Activated naive CD8-positive, alpha-beta T cell treated with anti-CD3 and anti-CD28 coated beads, Interleukin-2, amount 50 U/mL, for 16 hours (primary cell): ENCODE measurements at places on chromosomes 4 and X.

DNA sequence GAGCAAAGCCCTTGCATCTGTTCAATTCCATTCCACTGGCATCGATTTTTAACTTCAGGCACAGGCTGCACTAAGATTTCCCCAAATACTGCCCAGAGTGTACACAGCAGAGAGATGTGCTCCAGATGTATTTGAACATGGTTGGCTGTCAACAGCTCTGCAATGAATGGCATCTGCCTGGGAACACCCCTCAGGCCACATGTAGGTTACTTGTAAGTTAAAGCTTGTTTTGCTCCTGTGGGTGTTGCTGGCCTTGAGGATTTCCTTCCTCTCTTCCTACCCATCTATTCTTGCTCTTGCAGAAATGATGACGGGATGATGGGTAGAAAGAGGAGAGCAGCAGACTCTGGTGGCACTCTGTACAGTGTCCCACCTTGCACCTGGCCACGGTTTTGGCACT lies 69.3 kb upstream of the HELT start:
- no peak for DNase-seq

GRCh38 chr4:22850630-22851029 lies 157.9 kb downstream of the GBA3 start:
- no peak for DNase-seq

GRCh38 chr4:78648640-78649363 lies 97.2 kb downstream of the ANXA3 start:
- no peak for DNase-seq

GRCh38 chr4:41746025-41746439 lies 2.5 kb downstream of the PHOX2B start:
- DNase-seq, result no peak

DNA sequence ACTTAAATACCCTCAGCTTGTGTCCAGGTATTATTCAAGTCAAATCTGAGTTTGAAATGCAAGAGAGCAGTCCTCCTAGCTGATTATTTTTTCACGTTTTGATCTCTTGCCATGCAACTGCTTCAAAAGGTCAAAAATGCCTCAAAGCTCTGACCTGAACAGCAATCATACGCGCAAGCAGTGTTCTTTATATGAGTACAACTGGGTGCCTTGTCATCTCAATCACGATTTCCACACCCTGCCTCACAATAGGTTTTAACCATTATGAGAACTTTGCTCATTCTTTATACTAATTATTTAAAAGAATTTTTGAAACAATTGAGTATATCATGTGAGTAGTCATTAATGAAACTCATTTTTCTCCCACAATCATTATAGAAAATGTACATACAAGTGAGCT lies 649.1 kb downstream of the DMD start:
- no peak for DNase-seq

DNA sequence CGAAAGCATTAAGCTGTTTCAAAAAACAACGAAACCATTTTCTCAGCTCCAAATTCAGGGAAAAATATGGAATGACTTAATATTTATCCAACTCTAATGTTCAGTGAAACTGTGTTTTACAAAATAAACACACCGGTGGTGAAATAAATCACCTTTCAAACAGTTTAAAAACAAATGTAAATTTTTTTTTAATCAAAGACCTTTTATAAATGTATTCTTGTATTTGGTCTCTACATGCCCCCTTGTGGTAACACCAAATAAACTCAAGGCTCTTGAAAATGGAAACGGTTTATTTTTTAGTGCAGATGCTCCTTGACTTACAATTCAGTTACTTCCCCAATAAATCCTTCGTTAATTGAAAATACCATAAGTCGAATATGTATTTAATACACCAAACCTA lies 45.8 kb upstream of the ITM2A start:
- no peak for DNase-seq

- DNase-seq, result no peak
These were observed 23.9 kb upstream of the HSD17B10 start for GRCh38 chrX:53458082-53458481.

DNA sequence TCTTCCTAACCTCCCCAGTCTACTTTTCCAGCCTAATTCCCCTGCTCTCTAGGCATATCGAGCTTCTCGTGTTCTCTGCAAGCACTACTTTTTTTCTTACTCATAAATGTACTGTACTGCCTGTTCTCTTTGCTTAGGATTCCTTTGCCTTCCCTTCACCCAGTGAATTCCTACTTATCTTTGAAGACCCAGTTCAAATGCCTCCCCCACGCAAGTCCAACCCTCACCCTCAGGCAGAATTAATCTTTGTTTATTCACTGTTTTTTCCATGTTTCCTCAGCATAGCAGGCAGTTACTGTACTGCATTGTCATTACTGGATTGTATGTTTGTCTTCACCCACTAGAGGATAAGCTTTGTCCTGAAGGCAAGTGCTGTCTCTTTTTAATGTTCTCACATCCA lies 287.7 kb downstream of the BMPR1B start:
- no peak for DNase-seq

GRCh38 chr4:33924811-33925210 lies 2319.5 kb downstream of the ARAP2 start:
- DNase-seq, result no peak

DNA sequence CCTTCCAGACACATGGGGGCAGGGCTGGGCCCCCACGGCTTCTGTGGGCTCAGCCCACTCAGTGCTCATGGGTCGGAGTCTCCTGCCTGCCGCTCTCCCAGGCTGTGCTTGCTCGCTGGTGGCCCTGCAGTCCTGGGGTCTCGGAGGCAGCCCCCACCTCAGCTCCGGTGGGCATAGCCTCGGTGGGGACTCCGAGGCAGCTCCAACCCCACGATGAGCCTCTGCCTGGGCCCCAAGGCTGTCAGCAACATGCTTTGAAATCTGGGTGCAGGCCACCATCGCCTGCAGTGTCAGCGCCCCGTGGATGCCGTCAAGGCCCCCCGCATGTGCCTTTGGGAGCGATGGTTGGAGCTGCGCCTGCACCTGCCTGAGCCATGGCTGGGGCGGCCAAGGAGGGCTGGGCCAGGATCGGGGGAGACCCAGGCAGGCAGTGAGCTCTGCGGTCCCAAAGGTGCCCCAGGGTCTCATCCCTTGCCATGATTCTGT lies 30.2 kb upstream of the SPON2 start:
- no peak for DNase-seq

GRCh38 chrX:29787656-29788055 lies 427.7 kb upstream of the MAGEB2 start:
- DNase-seq, result no peak

DNA sequence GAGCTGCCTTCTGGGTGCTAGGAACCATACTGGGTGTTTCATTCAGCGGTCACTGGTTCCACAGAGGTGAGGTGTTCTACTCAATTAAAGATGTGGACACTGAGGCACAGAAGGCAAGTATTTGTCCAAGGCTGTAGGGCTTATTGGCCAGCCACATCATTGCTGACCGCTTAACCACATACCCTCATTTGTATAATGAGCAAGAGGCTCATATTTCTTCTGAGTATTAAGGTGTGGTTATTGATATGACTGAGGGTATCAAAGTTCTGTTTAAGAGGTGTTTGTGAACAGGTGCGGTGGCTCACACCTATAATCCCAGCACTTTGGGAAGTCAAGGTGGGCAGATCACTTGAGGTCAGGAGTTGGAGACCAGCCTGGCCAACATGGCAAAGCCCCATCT lies 14.3 kb downstream of the RNF4 start:
- DNase-seq, result no peak

GRCh38 chrX:121260596-121261240 lies 213.3 kb downstream of the GLUD2 start:
- DNase-seq, result no peak

- DNase-seq, result no peak
These were observed 9.3 kb downstream of the TMEM144 start for GRCh38 chr4:158219623-158220022.

DNA sequence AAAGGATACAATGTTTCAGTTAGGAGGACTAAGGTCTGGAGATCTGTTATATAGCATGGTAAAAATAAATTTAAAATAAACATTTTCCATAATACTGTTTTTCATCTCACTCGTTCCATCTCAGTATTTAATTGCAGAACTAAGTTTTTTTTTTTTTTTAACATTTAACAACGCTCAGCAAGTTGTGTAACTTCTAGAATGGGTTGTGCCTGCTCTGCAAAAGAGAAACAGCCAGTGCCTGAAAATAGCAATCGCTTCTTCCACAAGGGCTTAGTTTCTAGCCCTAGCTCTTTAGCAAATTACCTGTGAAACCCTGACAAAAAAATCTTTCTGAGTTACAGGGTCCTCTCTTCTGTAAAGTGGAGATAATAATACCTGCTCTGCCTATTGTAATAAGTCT lies 41.9 kb downstream of the CNGA1 start:
- no peak for DNase-seq

GRCh38 chr4:156132196-156132595 lies 178.5 kb upstream of the CTSO start:
- no peak for DNase-seq

GRCh38 chr4:25862411-25863346 lies at the start of gene SEL1L3:
Gene SEL1L3 (minus strand): TSS chr4:25862988. CDS start chr4:25862836, 152 bp downstream.
- peak; percentile 15 for DNase-seq

DNA sequence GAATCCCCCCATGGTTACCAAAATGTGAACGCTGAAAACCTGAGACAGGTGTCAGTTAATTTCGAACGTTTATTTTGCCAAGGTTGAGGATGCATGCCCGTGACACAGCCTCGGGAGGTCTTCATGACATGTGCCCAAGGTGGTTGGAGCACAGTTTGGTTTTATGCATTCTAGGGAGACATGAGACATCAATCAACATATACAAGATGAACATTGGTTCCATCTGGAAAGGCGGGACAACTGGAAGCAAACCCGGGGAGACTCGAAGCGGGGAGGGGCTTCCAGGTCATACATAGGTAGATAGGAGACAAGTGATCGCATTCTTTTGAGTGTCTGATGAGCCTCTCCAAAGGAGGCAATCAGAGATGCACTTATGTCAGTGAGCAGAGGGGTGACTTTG lies 11.0 kb upstream of the SH3BP2 start:
- DNase-seq, result no peak

DNA sequence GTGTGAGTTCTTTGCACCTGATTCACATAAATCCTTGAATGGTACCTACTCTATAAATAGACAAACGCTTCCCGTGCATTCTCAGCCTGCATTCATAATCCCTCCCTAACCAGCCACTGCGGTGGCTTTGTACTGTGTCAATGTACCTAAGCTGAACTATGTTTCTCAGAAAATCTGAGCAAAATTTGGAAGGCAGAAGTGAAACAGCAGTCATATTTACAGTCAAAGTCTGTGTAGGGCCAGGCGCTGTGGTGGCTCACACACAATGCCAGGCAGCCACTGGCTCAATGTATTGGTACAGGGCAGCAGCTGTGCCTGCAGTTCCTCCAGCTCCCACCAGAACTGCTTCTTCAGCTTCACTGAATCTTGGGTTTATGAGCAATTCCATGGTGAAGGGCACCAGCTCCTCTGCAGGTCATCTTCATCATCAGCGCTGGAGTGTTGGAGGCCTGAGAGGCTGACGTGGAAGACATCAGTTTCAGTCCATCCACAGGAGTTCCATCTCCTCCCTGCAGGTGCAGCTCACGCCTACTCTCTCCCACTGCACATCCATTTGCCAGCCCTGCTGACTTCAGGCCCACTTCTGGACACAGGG lies 32.3 kb upstream of the IRF2 start:
- no peak for DNase-seq

- DNase-seq, result no peak
These were observed 5.8 kb downstream of the ANOS1 start for GRCh38 chrX:8726031-8726652.

DNA sequence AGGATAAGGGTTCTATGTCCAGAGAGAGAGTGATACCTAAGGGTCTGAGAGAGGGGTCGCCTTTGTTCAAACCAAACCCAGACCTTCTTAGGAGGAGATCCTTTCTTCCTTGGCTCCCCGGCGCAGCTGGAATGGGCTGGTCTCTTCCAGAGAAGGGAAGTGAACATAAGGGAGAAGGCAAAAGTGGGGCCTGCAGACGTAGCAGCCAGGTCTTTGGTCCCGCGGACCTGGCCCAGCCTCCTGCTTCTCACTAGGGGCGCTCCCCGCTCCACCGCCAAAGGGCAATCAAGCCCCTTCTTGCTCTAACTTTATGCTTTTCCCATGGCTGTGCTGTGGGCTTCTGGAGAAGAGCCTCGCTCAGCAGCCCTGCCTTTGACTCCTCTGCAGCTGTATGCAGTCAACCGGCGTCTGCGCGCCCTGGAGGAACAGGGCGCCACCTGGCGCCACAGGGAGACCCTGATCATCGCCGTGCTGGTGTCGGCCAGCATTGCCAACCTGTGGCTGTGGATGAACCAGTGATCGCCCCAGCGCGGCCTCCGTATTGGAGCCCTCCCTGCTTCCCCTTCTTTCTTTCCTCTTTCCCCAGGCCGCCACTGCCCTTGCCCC lies 6.5 kb downstream of the FATE1 start:
- DNase-seq, result no peak

GRCh38 chr4:102064747-102065442 lies 274.4 kb downstream of the BANK1 start:
- no peak for DNase-seq

GRCh38 chrX:531611-531936 lies 99.0 kb upstream of the SHOX start:
- DNase-seq, result no peak

DNA sequence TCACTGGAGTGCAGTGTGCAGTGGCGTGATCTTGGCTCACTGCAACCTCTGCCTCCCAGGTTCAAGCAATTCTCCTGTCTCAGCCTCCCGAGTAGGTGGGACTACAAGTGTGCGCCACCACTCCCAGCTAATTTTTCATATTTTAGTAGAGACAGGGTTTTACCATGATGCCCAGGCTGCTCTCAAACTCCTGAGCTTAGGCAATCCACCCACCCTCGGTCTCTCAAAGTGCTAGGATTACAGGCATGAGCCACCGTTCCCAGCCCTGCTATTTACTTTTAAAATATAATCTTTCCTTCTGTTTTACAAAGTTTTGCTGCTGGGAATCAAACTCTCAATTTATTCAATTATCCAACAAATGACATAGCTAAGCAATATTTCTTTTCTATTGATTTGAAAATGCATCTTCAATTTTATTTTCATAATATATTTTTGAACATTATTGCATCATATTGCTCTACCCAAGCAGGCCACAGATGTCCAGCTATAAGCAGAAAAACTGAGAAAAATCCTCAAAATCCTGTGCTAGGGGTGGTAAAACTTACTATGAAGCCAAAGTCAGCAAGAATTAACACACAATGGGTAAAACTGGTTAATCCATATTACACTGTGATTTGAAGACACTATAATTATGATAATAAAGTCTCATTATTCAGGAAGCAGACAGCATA lies 5.2 kb downstream of the TIFA start:
- DNase-seq, result no peak

GRCh38 chr4:79947386-79947785 lies 125.6 kb downstream of the ANTXR2 start:
- no peak for DNase-seq

DNA sequence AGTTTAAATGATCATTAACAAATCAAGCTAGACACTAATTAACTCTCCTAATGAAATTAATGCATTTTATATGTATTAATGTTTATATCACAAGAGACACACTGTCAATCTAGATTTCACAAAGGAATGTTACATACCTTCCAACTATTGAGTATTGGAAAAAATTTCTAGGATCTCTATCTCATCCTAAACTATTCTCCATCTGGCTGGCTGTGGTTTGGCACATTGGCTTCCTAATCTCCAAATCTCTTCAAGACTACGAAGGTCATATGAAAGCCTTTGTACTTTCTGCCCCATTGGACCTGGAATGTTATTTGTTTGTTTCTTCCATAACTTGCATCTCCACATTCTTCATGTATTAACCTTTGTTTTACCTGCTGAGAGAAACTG lies 1160.0 kb downstream of the ADGRL3 start:
- no peak for DNase-seq
